Activated CD4-positive, CD25-positive, alpha-beta regulatory T cell (primary cell): ENCODE measurements at places on chromosomes 16 and 17.

GRCh38 chr16:11224096-11224893, 31.7 kb downstream of the SOCS1 start:
- no peak for DNase-seq

GRCh38 chr17:15096511-15096910, 168.6 kb downstream of the PMP22 start:
- DNase-seq = no peak

DNA sequence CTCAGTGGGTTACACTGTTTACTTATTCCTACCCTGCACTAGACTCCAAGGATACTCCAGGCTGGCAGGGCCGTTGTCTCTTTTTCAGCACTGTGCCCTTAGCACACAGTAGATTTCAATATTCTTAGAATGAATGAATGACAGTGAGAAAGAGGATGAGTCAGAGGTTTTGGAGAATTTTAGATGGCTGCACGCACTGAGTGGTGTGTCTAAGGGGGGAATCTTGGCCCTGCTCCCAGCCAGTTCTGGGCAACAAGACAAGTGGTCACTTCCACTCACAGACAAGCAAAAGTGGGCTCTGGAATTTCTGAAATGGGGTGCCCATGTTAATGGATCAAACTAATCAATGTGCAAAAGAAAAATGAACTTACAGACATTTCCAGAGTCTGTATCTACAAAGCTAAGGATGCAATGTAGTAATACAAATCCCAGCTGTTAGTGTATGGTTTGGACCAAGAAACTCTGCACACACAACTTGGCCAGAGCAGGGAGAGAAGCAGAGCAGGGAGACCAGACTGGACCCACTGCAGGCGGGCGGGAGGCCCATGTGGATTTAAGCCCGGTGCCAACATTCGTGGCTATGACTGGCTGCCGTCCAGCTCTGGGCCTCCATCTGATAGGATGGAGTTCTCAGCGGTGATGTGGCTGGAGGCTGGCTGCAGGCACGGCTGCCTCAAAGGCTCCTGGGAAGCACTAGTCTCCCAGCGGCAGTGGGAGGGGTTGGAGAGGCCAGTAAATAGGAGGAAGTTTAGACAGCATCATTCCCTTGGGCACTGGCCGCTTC, 95.6 kb upstream of the CDYL2 start:
- DNase-seq = no peak

GRCh38 chr17:33500151-33500550, 207.1 kb upstream of the ASIC2 start:
- DNase-seq = no peak

GRCh38 chr17:59572301-59572924, 7.0 kb downstream of the DHX40 start:
- no peak for DNase-seq

DNA sequence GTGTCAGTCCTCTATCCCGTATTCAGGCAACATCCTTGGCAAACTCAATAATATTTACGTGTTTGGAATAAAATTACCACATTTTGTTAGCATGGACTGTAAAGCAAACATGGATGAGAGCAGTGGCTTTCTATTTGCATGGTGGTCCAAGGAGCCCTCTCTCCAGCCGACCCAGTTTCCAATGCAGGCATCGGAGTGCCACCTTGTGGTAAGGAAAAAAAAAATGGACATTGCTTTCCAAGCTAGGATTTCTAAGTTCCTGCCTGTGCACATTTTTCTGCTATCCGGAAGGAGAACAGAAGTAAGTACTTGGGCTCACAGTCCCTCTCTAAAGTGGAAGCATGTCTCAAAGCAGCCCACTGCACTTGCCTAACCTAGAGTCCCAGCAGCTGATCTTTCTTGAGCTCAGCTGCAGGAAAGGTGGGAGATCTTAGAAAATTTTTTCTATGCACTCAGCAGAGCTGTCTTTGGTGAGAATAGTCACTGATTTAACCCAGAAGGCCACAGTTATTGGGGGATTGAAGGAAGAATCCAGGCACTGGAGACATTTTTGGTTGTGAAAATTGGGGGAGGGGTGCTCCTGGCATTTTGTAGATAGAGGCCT, 46.0 kb upstream of the ERCC4 start:
- no peak for DNase-seq

DNA sequence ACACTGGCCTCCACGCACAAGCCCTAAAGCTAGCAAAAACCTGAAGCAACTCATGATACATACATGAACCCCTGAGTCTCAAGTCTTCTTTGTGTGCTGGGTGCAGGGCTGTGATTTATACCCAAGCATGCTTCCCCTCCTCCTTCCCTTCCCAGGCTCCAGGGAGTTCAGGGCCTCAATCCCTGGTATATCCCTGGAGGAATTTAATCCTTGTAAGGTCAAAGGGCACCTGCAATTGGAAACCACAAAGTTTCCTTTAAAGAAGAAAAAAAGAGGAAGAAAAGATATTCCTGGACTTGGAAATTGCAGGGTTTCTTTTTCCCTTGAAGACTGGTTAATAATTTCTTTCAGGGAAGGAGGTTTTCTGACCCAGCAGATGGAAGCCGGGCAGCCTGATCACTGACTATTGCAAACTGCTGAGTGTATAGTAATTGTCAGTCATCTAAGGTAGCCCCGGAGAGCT, 182.3 kb downstream of the AATF start:
- no peak for DNase-seq

DNA sequence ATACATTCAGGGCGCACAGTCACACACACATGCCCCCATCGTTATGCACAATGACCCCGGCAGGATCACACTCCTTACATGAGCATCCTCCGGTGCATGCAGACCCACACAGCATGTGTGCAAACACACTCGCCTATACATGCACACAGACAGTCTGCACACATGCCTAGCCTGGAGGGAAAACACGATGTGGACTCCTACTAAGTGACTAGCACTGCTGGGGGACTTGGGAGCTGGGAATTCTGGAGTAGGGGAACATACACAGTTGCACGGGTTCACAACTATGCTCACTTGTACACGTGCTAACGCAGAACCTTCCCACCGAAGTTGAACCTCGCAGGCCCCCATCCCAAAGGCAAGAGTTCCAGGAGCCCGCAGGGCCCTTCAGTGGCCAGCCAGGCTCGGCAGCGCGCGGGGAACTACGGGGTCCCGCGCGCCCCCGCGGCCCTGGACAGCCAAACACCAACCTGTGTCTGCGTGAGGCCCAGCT, 2.0 kb downstream of the DLX3 start:
- DNase-seq = no peak

DNA sequence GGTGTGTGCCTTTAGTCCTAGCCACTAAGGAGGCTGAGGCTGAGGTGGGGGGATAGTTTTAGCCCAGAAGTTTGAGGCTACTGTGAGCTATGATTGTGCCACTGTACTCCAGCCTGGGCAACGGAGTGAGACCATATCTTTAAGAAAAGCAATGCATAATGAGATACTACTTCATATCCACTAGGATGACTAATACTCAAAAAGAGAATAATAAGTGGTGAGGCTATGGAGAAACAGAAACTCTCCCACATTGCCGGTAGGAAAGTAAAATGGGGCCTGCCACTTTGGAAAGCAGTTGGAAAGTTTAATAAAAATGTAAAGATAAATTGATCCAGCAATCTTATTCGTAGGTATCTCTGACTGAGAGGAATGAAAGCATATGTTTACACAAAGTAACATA, 4.6 kb upstream of the NPIPB2 start:
- no peak for DNase-seq

DNA sequence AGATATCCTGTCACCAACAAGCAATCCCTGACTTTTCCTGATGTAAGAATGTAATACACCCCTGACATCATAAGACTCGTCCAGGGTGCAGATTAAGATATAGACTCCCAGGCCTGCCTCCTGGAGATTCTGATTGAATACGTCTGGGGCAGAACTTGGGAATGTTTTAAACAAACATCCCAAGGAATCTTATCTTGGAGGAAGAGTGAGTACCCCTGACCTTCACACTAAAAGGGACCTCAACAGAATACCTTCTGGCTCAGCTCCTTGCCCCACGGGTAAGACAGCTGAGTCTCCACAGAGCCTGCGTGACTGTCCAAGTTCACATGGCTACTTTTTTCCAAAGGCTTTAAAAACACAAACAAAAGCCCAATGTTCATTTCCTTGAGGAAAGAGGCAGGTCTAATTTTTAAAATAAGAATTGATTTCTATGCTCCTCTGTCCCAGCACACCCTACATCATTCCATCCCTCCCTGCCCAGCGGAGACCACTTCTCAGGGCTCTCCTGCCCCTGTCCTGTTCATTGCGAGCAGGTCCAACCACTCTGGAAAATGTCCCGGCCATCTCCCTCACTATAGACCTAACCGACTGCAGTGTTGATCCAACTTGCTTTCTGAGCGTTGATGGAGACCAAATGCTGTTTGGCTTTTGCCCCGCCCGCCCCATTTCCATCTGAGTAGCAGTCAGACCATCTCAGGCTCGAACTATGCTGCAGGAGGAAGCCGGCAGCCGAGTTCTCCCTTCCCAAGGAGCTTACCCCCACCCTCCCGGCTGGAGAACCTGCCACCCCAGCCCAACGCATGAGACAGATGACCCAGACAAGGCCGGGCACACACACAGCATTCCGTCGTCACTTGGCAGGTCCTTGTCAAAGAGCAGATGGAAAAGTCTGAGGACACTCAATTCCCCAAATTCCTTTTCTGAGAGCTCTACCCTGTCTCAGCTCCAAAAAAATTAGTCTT, 44.1 kb upstream of the MYH10 start:
- no peak for DNase-seq

DNA sequence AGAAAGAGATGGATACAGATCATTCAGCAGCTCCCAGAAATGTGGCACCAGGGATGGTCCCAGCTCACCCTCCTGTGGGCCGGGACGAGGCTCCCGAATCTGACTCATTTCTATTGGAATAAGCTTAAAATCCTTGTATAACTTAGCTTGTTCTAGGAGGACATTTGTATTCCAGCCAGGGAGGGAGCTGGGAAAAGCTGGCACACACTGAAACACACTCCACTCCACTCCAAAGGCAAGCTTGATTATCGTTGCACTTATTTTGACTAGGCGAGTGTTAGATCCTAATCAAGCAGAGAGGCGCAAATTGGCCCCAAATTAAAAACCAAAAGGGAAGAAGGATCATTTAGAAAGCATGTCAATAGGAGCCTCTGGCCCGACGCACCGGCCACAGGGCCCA, 339.5 kb downstream of the HS3ST4 start:
- no peak for DNase-seq

DNA sequence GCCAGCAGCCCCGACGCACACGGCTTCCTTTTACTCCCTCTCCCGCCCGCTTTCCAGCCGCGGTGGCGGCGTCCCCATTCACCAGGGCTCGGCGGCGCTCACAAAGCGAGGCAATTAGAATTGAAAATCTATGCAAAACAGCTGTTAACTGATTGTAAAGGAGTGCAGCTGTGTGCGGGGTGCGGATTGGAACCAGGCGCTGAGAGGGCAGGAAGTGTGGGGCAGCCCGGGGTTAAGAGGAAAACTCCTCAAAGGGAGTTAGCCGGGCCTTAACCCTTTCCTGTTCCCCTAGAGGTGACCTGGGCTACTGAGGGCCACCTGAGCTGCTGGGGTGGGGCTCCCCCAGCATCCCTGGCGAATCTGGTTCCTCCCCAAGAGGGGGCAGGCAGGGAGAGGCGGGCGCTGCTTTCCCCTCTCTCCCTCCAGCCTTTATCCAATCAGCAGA, 5.8 kb upstream of the GSE1 start:
- no peak for DNase-seq
